Aorta (tissue), 5 donors: ENCODE measurements at places on chromosomes 1 and 21.

GRCh38 chr1:112981426-112981825 is 25.4 kb upstream of the SLC16A1 start:
- H3K27me3 ChIP-seq, result no peaks in the 10 kb centered on the region
- H3K36me3 ChIP-seq, result no peaks in the 10 kb centered on the region
- no peak overlapping the region for H3K27ac ChIP-seq
- no peaks in the 10 kb centered on the region for H3K4me1 ChIP-seq
- H3K4me3 ChIP-seq, result no peak overlapping the region
- no peak for DNase-seq

DNA sequence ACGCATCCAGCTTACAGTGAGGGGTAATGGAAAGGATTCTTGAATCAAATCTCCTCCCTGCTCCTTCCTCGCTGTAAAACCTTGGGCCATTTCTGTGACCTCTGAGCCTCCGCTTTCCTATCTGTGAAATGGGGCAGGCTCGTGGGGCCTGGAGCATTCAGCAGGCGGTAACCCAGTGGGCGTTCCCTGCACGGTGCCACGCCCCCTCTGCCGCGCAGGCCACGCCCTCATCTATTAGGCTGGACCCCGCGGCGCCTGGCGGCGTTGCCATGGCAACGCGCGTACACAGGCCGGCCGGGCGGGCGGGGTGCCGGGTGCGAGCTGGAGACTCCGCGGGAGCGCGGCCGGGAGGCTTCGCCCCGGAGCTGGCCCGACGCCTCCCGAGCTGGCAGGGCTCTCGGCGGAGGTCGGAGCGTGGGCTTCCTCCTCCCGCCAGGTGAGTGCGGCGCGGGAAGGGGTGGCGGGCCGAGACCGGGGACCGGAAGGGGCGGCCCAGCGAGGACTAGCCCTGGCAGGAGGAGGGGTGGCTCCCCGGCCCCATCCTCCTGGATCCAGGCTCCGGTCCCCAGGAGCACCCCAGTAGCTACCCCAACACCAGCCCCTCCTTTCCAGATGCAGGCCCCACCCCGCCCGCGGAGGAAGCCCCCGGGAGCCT is at the start of gene FHAD1:
Gene FHAD1 (plus strand): TSS at position 264 of the 655 bp plus-strand sequence. CDS start 4,562 bp downstream, outside the sequence.
- H3K27ac ChIP-seq, result no peak within 1 kb of the TSS
- no peaks in the 10 kb centered on the region for H3K36me3 ChIP-seq
- no peaks in the 10 kb centered on the region for H3K4me1 ChIP-seq

DNA sequence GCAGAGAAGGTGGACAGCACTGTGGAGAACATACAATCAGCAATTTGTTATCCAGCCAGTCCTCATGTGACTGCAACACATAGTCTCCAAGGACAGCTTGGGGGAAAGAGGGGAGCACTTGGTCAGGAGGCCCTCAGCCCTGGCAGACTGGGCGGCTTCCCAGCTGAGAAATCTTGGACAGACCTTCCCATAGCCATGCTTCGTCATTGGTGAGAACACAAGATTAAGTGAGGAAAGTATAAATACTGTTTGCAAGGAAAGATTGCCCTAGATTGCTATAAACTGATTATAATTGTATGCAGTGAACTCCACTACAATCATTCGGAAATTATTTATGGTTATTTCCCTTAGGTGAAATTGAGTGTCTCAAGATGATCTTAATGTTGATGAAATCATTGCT is 131.5 kb downstream of the LMX1A start:
- no peaks in the 10 kb centered on the region for H3K4me1 ChIP-seq
- no peak overlapping the region for H3K27ac ChIP-seq
- H3K4me3 ChIP-seq, result no peak overlapping the region
- H3K36me3 ChIP-seq, result no peaks in the 10 kb centered on the region
- H3K27me3 ChIP-seq, result no peaks in the 10 kb centered on the region
- no peak for DNase-seq

DNA sequence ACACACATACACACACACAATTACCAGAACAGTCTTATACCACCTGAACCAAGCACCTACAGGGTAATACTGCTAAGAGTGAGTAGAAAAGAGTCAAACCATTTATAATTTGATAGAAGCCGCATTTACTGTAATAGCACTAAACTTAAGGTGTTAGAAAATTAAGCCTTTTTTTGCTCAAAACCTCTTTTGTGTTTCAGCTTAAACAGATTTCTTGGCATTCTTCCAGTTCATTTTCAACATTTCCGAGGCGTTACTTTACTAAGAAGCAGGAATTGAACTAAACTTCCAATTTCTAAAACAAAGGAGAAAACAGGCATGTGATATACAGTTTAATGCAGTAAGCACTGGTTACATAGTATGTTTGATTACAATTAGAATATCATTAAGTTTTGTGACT is 387.2 kb downstream of the NCAM2 start:
- H3K27me3 ChIP-seq, result no peaks in the 10 kb centered on the region
- H3K27ac ChIP-seq, result no peak overlapping the region
- H3K4me3 ChIP-seq, result no peak overlapping the region
- no peaks in the 10 kb centered on the region for H3K4me1 ChIP-seq
- H3K36me3 ChIP-seq, result no peaks in the 10 kb centered on the region

GRCh38 chr1:187691439-187691838 is 862.7 kb downstream of the PLA2G4A start:
- H3K4me3 ChIP-seq, result no peak overlapping the region
- no peak for DNase-seq
- H3K27me3 ChIP-seq, result no peaks in the 10 kb centered on the region
- H3K4me1 ChIP-seq, result no peaks in the 10 kb centered on the region
- H3K27ac ChIP-seq, result no peak overlapping the region

DNA sequence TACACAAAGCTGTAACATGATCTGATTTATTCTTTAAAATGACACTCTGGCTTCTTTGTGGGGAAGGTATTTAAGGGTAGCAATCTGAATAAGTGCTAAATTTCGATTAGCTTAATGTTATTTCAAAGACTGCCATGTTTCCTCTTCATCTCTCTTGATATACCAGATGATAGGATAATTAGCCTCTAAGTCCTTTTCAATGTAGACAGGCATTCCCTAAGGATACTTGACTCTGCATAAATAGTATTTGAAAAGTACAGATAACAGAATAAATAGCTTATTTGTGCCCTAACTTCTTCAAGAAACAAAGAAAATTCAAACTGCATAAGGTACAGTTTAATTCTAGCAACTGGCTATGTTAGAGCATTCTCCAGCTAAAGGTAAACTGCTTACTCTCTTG is 46.2 kb downstream of the ARHGAP29 start:
- H3K36me3 ChIP-seq, result no peaks in the 10 kb centered on the region
- no peaks in the 10 kb centered on the region for H3K27me3 ChIP-seq
- no peak overlapping the region for H3K4me3 ChIP-seq
- no peak overlapping the region for H3K27ac ChIP-seq
- no peaks in the 10 kb centered on the region for H3K4me1 ChIP-seq
- DNase-seq, result no peak

DNA sequence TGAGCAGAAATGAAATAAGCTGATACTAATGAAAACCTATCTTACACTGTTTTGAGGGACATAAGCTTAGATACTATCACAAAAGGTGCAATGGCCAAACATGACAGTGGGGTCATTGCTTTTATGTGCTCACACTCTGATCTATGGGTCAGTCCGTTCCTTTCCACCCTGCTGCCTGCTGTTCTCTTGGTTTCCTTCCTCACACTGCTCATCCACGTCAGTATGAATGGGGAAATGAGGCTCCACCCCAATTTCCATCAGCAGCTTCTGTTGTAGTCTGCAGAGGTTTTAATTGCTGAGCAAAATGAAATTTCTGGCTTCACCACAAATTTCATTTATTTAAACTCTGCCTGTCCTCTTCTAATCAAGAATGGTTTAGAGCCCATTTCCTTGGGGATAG is 155.2 kb downstream of the GABPA start:
- H3K4me3 ChIP-seq, result no peak overlapping the region
- DNase-seq, result no peak
- no peaks in the 10 kb centered on the region for H3K27me3 ChIP-seq
- peaks cover 1% of the 10 kb centered on the region for H3K36me3 ChIP-seq

DNA sequence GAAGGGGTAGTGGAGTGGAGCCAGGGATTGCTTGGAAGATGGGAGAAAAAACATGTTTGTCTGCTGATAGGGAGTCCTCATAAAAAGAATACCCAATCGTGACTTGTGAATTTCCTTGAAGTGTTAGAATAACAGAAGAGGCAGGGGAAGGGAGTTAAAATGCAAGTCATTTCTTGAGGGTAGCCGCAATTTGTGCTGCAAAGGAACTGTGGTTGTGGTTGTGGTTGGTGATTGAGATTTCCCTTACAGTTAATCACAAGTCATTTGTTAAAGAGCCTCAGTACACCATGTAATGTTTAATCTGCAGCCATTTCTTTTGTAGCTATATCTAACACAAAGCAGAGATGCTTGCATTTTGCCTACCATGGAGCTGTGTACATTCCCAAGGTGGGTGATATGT is 38.5 kb upstream of the EGLN1 start:
- DNase-seq, result no peak
- H3K36me3 ChIP-seq, result no peaks in the 10 kb centered on the region
- H3K4me3 ChIP-seq, result no peak overlapping the region
- H3K4me1 ChIP-seq, result no peaks in the 10 kb centered on the region

- H3K27ac ChIP-seq, result no peak overlapping the region
- H3K27me3 ChIP-seq, result no peaks in the 10 kb centered on the region
- H3K4me1 ChIP-seq, result no peaks in the 10 kb centered on the region
- peaks cover 17% of the 10 kb centered on the region for H3K36me3 ChIP-seq
Measured at GRCh38 chr1:100215101-100215500, 34.5 kb downstream of the DBT start.

- H3K4me1 ChIP-seq, result no peaks in the 10 kb centered on the region
- no peaks in the 10 kb centered on the region for H3K27me3 ChIP-seq
- H3K4me3 ChIP-seq, result no peak overlapping the region
Measured at GRCh38 chr21:44857127-44857892, 16.2 kb downstream of the PTTG1IP start.

DNA sequence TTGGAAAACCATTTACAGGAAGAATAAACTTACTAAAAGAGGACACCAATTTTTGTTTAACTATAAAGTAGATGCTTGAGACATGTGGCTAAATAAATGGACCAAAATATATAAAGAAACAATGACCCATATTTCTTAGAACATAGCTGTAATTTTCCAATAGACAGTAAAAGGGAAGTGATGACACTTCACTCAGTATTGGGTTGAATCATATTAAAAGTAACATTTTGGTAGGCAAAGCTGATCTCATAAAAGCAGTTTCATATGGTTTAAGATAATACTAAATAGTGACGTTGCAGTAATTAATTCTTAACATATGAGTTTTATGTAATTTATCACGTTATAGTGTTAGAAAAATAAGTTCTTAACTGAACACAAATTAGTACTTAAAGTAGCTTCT is 308.9 kb upstream of the RUNX1 start:
- no peak overlapping the region for H3K4me3 ChIP-seq
- H3K27me3 ChIP-seq, result no peaks in the 10 kb centered on the region
- no peak overlapping the region for H3K27ac ChIP-seq
- no peaks in the 10 kb centered on the region for H3K4me1 ChIP-seq

DNA sequence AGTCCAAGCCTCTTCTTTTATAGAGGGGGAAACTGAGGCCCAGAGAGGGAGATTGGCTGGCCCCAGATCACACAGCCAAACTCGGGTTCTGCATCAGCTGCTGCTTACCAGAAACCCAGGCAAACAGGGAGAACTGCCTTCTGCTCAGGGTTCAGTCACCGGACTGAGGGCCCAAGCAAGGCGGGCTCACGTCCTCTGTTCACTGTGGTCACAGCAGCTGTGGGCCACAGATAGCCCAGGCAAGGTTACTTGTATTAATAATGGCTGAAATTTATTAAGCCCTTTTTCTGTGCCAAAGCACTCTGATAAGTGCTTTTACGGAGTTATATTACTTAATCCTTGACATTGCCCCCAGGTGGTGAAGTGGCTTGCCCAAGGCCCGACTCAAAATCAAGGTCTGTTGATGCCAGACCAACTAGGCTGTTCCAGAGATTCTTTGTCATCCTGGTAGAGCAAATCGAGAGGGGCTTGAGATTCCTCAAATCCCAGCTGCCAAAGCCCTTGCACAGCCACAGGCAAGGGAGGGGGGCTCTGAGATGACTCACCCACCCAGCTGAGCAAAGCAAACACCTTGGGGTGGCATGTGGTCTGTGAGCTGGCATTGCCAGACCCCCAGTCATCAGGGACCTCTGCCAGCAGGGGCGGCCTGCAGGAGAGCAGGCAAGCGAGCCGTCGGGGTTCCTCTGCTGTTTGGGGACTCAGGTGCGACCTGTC is 36.5 kb downstream of the EPHB2 start:
- H3K4me3 ChIP-seq, result no peak overlapping the region
- H3K27ac ChIP-seq, result no peak overlapping the region
- no peaks in the 10 kb centered on the region for H3K4me1 ChIP-seq
- H3K27me3 ChIP-seq, result no peaks in the 10 kb centered on the region
- no peaks in the 10 kb centered on the region for H3K36me3 ChIP-seq
- DNase-seq, result no peak

DNA sequence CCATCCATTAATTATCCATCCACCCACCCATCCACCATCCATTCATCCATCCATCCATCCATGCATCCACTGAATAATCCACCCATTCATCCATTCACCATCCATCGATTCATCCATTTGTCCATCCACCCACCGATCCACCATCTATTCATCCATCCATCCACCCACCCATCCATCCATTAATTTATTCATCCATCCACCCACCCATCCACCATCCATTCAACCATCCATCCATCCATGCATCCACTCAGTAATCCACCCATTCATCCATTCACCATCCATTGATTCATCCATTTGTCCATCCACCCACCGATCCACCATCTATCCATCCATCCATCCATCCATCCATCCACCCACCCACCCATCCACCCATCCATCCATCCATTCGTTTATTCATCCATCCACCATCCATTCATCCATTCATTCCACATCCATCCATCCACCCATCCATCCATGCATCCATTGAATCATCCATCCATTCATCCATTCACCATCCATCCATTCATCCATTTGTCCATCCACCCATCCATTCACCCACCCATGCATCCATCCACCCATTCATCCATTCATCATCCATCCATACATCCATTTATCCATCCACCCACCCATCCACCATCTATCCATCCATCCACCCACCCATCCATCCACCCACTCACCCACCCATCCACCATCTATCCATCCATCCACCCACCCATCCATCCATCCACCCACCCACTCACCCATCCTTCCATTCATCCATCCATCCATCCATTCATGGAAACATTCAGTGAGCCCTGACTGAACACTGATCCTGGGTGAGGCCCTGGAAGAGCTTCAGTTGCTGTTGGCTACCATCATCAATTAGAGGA is 83.4 kb upstream of the ARHGEF16 start:
- H3K27ac ChIP-seq, result peak overlapping the region; percentile 86
- H3K36me3 ChIP-seq, result no peaks in the 10 kb centered on the region
- no peak for DNase-seq
- peaks cover 9% of the 10 kb centered on the region for H3K4me1 ChIP-seq

DNA sequence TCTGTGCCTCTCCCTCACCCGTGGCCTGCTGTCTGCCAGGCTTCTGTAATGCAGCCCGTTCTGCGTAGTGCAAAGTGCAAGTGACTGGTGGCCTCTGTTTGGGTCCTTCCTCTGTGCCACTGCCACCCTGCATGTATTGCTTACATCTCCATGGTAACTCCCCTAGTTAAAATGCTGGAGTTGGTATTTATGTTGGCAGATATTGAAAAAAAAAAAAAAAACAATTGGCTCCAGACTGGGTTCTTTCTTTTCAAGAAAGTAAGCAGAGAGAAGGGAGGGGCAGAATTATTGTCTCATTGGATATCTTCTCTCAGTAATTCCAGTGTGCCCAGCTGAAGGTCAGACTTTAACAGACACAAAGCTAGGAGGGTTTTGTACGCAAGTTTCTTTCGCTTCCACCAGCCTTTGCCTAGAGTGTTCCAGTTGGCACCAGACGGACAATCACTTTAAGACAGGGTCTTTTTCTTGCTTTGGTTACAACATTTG is 242.3 kb downstream of the PBX1 start:
- peak overlapping the region; percentile 90 for H3K27ac ChIP-seq
- no peak overlapping the region for H3K4me3 ChIP-seq
- no peaks in the 10 kb centered on the region for H3K36me3 ChIP-seq
- no peaks in the 10 kb centered on the region for H3K27me3 ChIP-seq
